ENCODE measurements at places on chromosomes 3 and 15.

DNA sequence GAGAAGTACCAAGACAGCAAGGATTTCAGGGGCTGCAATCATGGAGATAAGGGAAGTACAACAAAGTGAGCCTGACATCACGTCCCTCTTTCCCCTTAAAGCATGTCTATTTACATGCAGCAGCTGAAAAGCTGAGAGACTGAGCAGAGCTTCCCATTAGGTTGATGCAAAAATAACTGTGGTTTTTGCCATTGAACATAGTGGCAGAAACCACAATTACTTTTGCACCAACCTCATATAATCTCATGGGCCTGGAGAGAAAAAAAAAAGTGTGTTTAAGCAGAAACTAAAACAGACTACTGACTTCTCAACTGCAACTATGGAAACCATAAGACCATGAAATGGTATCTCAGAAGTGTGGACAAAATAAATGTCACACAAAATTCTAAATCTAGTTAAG lies 48.3 kb downstream of the CCDC12 start:
- DNase-seq = no peak

- no peak for DNase-seq
Measured at GRCh38 chr15:92018535-92019239, 165.2 kb downstream of the SLCO3A1 start.

DNA sequence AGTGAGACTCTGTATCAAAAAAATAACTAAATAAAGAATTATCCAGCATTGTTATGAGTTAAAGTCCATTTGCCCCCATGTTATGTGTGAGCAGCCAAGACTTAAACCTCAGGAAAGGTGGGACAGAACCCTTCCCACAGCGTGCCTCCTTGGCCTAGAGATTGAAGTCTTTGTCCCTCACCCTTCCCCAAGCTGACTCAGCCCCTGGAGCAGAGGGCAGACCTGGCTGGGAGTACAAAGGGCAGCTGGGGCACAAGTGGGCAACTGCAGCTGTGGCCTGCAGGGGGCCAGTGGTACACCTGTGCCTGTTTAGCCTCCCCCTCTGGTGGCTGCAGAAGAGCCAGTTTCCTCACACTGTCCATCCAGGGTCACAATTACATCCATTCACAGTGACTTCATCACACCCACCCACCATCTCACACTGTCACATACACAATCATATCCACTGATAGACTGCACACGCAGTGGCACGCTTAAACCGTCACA lies 940 bp upstream of the ACY1 start:
- no peak for DNase-seq

GRCh38 chr15:82314769-82315518 lies 34.3 kb downstream of the GOLGA6L10 start:
- DNase-seq = no peak

DNA sequence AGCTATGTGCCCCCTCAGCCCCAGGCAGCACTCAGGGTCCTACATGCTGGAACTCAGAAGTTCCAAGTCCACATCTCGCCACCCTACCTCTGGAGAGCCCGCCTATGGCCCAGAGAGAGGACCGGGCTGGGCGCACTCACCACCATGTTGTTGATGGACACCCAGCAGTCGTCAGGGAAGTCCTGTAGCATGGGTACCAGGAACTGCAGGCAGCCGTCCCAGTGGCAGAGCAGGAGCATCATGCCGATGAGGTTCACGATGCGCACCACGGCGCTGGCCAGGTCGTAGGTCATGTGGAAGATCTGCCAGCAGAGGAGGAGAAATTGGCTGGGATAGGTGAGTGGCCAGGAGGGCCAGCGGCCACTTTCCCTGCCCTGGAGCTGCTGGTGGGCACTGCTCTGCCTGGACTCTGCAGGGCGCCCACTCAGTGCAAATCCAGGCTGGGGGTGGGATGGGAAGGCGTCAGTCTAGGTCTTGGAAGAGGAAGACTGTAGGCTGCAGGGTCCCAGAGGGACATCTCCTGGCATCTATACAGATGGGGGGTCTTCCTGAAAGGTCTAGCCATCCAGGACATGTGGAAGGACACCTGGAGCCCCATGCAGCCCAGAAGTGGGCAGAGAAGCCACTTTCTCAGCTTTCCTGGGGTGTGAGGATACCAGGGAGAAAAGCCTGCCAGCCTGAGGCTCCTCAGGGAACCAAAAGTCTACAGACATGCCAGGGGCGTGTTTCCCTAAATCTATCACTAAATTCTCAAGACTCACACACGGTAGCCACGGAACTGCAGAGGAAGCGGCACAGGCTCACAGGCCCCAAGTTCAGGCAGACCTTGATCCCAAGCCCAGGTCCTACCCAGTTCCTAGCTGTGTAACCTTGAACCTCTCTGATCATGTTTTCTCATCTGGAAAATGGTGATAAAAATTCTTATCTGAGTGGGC lies 36.5 kb downstream of the HCN4 start:
- DNase-seq = no peak

GRCh38 chr3:186933816-186934215 lies 3.5 kb downstream of the ST6GAL1 start:
- no peak for DNase-seq

GRCh38 chr15:62649793-62650420 lies 392.6 kb upstream of the TPM1 start:
- DNase-seq = no peak

- DNase-seq = no peak
Measured at GRCh38 chr15:66941108-66941711, 124.2 kb upstream of the SMAD3 start.

DNA sequence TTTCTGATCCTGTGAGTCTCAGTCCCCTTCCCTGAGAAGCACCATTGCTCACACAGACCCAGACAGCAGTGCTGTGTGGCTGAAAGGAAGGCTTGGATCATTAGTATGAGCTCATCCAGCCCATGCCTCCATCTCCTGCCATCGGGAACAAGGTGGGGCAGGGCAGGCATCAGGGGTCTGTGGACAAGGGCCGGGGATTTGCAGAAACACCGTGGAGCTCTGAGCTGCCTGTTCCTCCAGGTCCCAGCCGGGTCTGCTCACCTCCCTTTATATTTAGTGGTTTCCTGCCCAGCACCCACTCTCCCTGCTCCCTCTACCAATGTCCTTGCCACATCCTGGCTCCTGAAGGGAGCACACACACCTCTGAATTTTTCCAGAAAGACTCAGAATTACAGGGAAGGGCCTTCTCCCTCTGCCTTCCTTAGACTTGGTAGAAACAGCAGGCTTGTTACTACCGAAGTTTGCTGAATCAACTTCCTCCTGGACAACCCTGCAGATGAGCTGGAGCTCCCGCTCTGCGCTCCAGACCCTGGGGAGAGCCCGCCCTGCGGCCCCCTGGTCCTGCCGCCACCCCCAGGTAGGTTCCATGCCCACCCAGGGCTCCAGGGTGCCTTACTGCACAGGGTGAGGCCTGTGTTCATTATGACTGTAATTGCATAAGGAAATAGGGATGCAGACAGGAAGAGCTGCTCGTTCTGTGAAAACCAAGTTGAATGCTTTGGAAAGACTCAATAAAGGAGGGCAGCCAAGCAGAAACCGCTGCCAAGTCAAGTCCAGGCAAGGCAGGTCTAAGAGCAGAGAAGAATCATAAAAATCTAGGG lies 128.1 kb downstream of the NSMCE3 start:
- no peak for DNase-seq

- DNase-seq = no peak
Measured at GRCh38 chr15:58962662-58963565, 24.5 kb upstream of the RNF111 start.

DNA sequence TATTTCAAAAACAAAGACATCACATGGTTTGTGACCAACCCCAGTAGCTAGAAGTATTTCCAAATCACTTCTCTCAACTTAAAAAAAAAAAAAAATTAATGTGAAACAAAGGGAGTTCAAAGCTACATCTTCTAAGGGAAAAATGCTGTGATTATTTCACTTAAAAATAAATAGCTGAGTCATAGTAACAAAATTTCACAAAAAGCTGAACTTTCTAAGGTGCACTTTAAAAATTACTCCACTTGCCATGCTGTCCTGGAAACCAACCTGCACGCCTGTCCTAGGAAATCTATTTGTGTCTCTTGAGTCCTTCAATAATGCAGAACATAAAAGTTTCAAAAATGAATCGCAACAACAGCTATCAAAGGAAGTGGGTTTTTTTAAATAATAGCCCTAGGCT lies 1.8 kb downstream of the ACAP2 start:
- DNase-seq = no peak

DNA sequence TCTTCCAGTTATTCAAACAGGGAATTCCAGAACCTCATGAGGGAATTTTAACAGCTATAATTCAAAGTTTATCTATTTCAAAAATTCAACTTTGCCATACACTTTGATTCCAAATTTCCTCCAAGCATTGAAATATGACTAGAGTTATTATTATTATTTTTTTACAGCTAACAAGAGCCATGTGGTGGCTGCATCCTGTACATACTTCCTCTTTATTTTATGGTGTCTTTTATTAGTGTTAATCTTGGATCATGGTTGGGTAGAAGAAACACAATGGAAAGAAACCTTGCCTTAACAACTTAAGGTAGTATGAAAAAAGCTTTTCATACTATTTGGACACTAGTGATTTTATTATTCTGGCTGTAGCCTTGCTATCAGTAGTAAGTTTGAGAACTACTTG lies 52.7 kb downstream of the TFG start:
- DNase-seq = no peak

GRCh38 chr15:69696946-69697345 lies 244.3 kb downstream of the RPLP1 start:
- no peak for DNase-seq

GRCh38 chr3:53994986-53995603 lies 103.4 kb upstream of the SELENOK start:
- DNase-seq = no peak

DNA sequence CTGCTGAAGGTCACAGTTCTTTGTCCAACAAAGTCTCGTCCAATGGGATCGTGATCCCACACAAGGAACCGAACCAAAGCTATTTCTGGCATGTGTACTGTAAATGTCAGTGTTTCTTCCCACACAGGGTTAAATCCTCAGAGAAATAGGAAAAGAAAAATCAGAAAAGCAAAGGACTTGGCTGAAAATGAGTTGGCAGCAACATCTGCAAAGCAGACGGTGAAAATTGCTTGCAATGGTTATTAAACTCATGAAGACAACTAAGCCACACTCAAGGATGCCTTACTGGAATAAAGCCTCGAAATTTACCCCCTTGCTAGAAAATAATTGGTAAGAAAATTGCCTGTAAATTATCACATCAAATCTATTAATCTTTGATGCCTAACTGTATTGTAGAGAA lies 195.2 kb upstream of the STRIT1 start:
- no peak for DNase-seq

GRCh38 chr3:28191363-28191762 lies 50.1 kb upstream of the CMC1 start:
- DNase-seq = no peak

GRCh38 chr3:62665627-62666437 lies 209.4 kb downstream of the CADPS start:
- DNase-seq = no peak

DNA sequence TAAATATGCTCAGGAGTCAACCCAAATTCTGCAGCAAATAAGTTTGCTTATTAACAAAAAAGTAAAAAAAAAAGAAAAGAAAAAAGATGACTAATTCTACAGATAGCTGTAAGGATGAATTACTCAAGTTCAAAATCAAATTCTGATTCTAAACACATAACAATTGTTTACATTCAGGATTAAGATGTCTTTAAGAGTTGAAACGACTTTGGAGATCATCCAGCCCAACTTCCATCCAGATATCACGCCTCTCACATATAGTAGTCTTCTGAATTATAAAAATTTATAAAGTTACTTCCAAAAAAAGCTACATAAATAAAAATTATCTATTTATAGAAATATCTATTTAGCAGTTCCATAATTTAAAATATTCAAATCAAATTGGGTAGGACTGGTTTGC lies 39.8 kb downstream of the GYG1 start:
- DNase-seq = no peak

GRCh38 chr3:194139814-194140391 lies 4.0 kb downstream of the HES1 start:
- DNase-seq = no peak

GRCh38 chr3:106420628-106421027 lies 551.8 kb upstream of the CBLB start:
- DNase-seq = no peak

DNA sequence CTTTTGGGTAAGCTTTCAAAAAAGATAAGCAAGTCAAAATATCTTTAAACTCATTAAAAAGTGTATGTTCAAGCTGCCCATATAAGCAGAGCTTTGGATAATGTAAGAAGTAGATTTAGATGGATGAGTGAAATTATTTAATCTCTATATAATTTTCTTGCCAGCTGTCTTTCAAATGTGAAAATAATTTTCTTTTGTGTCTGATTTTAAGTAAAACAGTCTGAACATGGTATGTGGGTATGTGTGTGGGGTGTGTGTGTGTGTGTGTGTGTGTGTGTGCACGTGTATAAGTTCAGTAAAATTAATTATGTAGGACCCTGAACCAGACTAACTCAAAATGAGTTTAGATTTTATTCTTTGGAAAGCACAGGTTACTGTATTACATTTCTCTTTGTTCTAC lies 155.2 kb upstream of the CGNL1 start:
- DNase-seq = no peak

DNA sequence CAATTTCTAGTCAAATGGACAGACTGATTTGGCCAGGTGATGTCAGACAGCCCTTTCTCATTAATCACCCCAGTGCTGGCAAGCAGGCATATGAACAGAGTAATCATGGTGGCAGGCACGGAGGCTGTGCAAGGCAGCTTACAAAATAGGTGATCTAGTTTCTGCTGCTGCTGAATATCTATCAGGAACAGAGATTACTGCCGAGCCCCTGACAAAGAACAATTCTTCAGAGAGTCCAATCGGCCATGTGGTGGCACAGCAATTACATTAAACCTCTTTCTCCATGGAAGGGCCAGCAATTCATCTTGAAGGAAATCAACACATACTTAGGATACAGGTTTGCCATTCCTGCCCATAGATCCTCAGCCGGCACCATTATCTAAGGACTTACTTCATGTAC lies 32.3 kb upstream of the THBS1 start:
- DNase-seq = no peak

- DNase-seq = no peak
Measured at GRCh38 chr15:48603922-48604321, 41.6 kb downstream of the FBN1 start.

DNA sequence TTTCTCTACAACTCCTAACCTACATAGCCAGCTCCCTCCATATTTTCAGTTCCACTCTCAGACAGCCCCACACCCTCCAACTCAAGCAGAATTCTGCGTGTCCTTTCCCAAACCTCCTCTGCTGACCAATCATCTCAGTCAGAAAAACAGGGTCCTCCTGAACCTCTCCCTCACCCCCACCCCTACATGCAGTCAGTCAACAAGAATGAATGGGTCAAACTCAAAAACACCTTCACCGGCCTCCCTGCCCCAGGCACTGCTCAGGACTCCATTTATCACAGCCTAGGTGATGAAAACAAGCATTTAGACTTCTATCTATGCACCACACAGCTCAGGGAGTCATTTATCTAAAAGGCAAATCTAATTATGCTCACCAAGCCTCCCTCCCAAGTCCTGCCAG lies 32.4 kb downstream of the MYL3 start:
- DNase-seq = no peak

DNA sequence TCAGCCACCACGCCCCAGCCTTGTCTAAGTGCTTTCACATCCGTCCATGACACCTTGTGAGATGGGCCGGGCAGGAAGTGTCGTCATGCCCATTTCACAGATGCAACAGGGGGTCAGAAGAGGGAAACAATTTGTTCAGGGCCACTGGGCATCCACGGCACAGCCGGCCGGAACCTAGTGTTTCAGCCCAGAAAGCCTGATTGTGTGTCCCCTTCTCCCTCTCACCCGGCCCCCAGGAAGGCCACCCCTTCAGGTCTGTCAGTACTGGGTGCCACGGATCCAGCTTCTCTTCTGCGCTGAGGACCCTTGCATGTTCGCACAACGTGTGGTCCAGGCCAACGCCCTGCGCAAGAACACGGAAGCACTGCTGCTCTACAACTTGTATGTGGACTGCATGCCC lies 15.8 kb downstream of the DNAH1 start:
- DNase-seq = no peak

Measured in stimulated activated CD4-positive, alpha-beta T cell treated with anti-CD3 and anti-CD28 coated beads, Interleukin-15, amount 100 ng/mL, for 1 hour (primary cell).